ENCODE measurements at places on chromosomes 6 and 20.
A peak's percentile ranks its signal among the peaks of the same experiment; 100 is the strongest.

DNA sequence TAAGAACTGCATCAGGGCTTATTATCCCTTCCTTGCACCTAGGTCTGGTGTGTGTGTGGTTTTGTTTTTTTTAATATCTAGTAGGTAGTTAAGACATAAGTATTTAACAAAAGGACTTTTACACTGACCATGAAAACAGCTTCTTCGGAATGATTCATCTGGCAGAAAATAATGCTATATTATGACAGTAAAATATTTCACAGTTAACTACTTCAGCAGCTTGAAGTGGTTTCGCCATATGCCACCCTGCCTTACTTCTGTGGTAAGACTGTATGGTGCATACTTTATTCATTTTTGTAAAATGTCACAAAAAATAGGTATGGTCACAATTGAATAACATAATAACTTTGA, 858 bp upstream of the PTPRK start:
- peaks cover 5% of the 10 kb centered on the region for H3K4me1 ChIP-seq
- no peak overlapping the region for H3K27ac ChIP-seq
- H3K27me3 ChIP-seq: no peaks in the 10 kb centered on the region
- H3K4me3 ChIP-seq: peak overlapping the region; percentile 79

DNA sequence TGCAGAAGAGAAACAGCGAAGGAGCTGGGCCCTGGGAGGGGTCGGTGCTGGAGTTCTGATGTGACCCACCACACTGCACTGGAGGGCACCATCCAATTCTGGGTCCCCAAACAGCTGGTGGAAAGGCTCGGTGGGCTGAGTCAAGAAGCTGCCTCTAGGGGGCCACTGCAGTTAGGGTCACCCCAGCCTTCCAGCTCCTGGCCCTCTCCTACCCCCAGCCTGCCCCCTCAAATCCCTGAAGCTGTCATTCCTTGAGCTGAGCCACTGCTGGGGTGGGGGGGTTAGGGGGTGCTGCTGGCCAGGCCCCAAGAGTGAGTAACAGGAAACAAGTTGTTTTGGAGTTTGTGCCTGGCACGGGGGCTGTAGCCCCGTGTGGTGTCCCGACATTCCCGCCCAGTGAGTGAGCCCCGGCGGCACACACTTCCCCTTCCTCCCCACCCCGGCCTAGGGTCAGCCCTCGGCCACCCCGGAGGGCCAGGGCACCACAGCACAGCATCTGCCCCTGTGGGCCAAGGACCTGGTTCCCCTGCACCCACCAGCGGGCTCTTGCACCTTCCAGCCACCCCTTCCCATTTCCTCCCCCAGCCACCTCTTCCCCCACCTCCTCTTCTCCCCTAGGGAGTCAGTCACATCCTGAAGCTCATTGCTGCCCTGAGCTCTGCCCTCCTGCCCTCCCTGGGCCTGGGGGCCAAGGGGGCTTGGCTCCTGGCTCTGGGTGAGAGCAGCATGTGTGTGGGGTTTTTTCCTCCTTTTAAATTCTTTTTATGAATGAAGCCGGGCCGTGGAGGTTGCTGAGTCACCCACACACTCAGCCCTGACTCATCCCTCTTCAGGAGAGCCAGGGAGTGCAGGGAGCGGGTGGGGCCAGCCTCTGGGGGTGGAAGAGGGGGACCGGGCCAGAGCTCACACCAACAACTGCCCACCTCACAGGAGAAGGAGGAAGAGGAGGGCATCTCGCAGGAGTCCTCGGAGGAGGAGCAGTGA, 4.6 kb downstream of the SMIM29 start:
- no peak for DNase-seq
- peaks cover 4% of the 10 kb centered on the region for H3K4me1 ChIP-seq
- no peaks in the 10 kb centered on the region for H3K27me3 ChIP-seq
- H3K36me3 ChIP-seq: peaks cover 5% of the 10 kb centered on the region

- H3K36me3 ChIP-seq: peaks cover 5% of the 10 kb centered on the region
- H3K27ac ChIP-seq: no peak overlapping the region
- no peak overlapping the region for H3K4me3 ChIP-seq
These were observed 8.7 kb downstream of the JAG1 start for GRCh38 chr20:10665027-10665561.

- H3K27ac ChIP-seq: no peak overlapping the region
- H3K27me3 ChIP-seq: no peaks in the 10 kb centered on the region
- H3K4me3 ChIP-seq: no peak overlapping the region
- no peak for DNase-seq
- H3K36me3 ChIP-seq: no peaks in the 10 kb centered on the region
- no peaks in the 10 kb centered on the region for H3K4me1 ChIP-seq
These were observed 29.4 kb downstream of the ZNF292 start for GRCh38 chr6:87184762-87185250.

GRCh38 chr6:70176842-70177550, 125.9 kb downstream of the COL9A1 start:
- no peak for DNase-seq
- no peak overlapping the region for H3K27ac ChIP-seq
- no peaks in the 10 kb centered on the region for H3K27me3 ChIP-seq
- H3K36me3 ChIP-seq: no peaks in the 10 kb centered on the region
- H3K4me3 ChIP-seq: no peak overlapping the region

GRCh38 chr6:45678285-45678607, 300.5 kb upstream of the SUPT3H start:
- no peak overlapping the region for H3K4me3 ChIP-seq
- H3K27ac ChIP-seq: peak overlapping the region; percentile 65
- peaks cover 36% of the 10 kb centered on the region for H3K4me1 ChIP-seq
- DNase-seq: no peak
- H3K36me3 ChIP-seq: no peaks in the 10 kb centered on the region

- no peaks in the 10 kb centered on the region for H3K27me3 ChIP-seq
- H3K27ac ChIP-seq: peak overlapping the region; percentile 92
- no peak for DNase-seq
- peak overlapping the region; percentile 70 for H3K4me3 ChIP-seq
- peaks cover 28% of the 10 kb centered on the region for H3K36me3 ChIP-seq
- H3K4me1 ChIP-seq: peaks cover 4% of the 10 kb centered on the region
These were observed 10.9 kb downstream of the ZNF217 start for GRCh38 chr20:53582574-53583351.

DNA sequence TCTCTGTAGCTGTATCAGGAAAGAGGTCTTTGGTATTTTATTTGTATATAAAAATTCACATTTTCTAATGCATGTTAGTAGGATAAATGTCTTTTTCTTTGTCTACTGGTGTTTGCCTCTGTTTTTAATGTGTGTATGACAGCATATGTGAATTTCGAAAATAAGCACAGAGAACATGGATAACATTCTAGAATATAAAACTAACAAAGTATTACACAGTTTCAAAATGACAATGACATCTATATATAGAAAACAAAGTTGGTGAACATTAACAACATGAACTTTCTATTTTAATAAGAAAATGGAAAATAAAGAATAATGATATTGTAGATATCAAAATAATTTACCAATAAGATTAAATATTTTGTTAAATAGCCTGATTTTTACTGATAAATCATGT, 608.0 kb downstream of the COL12A1 start:
- H3K4me1 ChIP-seq: no peaks in the 10 kb centered on the region
- H3K27me3 ChIP-seq: no peaks in the 10 kb centered on the region
- no peak overlapping the region for H3K4me3 ChIP-seq

Data from MM.1S (cell line).